AG09309 (cell line): ENCODE measurements at places on chromosomes 16 and 17.

DNA sequence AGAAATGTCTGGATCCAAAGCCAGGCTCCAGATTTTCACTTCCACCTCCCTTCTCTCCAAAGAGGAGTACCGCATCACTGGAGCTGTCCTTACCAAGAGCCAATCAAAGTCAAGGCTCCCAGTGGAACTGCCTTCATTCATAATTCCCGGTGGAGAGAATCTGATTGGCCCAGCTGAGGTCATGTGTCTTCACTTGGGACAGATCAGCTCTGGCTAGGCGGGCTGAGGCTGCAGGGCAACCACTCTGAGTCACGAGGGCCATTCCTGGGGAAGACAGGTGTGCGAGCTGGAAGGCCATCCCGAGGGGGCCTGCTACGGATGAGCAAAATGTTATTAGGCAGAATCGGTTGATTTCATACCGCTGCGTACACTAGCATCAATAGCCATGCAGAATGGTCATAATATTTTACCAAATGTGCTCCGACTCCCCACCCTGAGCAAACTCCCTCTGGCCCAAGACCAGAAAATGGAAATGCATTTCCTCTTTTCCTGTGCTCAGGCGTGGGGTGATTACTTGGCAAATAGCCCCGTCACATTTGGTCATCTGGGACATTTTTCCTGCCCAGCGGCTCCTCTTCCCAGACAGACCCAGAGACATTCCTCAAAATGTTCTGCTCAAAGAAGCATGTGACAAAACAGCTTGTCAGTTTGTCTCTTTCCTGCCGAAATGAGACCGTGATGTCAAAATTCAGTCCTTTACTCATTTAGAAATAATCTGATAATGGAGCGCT lies 111.1 kb downstream of the AIPL1 start:
- no peak for DNase-seq

DNA sequence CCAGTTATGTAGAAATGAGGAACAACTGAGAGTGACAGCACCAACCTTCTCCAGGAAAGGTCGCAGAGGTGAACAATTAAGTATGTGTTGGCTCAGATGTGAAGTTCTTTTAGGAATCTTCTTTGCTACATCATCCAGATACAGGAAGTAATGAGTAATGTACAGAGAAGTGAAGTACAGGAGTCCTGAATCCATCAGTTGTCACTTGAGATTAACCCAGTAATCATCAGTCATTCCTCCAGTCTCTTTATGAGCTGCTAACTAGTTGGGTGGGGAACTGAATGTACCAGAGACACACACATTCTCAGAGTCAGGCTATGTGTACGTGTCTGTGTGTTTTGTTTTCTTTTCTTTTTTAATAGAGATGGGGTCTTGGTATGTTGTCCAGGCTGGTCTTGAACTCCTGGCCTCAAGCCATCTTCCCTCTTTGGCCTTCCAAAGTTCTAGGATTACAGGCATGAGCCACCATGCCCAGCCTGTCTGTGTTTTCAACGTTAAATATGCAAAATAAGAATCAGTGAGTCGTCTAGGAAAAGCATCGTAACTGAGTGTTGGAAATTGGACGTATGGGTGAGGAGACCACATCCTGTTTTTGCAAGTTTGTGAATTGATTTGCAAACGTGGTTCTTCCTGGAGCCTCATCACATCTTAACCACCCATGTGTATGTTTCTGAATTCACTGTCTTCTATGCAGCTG lies 19.9 kb downstream of the ZNF200 start:
- DNase-seq, result no peak

GRCh38 chr16:88599092-88599733 lies 29.0 kb downstream of the ZC3H18 start:
- DNase-seq, result no peak

DNA sequence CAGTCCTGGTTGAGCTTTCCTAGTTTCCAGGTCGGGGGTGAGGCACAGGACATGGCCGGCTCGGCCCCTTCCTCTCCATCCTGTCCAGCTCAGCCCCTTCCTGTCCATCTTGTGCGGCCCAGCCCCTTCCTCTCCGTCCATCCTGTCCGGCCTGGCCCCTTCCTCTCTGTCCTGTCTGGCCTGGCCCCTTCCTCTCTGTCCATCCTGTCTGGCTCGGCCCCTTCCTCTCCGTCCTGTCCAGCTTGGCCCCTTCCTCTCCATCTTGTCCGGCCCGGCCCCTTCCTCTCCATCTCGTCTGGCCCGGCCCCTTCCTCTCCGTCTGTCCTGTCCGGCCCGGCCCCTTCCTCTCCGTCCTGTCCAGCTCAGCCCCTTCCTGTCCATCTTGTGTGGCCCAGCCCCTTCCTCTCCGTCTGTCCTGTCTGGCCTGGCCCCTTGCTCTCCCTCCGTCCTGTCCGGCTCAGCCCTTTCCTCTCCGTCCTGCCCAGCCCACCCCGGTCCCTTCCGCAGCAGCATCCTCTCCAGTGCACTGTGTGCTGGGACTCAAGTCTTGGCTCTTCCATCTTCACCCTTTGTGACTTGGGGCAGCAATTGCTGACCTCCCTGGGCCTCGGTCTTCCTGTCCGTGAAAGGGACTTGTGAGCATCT lies 5.5 kb upstream of the ZNF750 start:
- no peak for DNase-seq

DNA sequence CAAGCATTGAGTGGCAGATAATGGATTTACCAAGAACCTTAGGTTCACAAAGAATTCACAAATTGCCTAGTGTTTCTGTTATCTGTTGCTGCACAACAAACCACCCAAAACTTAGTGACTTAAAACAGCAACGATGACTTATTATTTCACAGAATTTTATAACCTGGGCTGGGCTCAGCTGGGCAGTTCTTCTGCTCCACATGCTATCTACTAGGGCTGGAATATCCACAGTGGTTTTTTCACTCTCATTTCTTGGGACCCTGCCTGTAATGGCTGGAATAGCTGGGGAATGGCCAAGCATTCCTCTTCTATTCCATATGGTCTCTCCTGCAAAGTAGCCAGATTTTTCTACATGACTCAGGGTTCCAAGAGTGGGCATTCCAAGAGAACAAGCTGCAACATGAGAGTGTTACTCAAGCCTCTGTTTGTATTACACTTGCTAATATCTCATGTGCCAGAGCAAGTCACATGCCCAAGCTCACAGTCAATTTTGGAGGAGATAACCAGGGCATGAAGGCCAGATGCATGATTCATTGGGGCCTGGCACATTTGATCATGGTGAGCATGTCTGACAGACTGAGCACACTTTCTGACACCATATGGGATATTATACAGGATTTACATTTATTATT lies 4.9 kb upstream of the PSMD7 start:
- DNase-seq, result no peak

DNA sequence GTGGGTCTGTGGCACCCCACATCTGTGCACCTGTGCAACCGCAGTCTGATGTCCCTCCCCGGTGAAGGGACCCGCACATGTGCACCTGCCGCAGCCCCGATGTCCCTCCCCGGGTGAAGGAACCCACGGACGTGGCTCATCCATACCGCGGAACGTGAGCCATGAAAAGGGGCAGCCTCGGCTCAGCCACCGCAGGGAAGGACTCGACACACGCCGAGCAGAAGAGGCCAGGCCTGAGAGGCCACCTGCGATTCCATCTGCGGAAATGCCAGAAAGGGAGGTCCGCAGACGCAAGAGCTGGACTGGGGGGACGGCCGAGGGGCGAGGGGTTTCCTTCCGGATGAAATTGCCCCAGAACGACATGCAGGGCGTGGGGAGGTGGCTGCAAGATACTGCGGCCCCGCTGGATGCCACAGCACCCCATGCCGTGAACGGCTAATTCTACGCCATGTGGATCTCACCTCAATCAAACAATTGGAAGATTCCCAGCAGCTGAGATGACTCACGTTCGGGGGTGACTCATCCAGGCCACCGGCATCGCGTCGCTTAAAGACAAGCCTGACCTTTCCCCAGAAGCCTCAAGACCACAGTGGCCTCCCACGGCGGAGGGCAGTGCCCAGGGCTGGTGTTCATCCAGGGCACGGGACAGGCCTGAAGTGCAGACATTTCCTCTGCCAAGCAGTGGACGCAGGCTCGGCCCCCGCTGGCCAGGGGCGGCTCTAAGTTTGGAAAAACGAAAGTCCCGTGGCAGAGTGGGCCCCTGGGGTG lies 21.0 kb downstream of the SOX8 start:
- DNase-seq, result peak; percentile 35

GRCh38 chr16:30351586-30352419 lies 3.3 kb downstream of the CD2BP2 start:
- DNase-seq, result peak; percentile 72

GRCh38 chr17:3590231-3590630 lies 19.0 kb downstream of the TRPV1 start:
- no peak for DNase-seq

GRCh38 chr16:3642397-3643094 lies 11.9 kb upstream of the DNASE1 start:
- no peak for DNase-seq

DNA sequence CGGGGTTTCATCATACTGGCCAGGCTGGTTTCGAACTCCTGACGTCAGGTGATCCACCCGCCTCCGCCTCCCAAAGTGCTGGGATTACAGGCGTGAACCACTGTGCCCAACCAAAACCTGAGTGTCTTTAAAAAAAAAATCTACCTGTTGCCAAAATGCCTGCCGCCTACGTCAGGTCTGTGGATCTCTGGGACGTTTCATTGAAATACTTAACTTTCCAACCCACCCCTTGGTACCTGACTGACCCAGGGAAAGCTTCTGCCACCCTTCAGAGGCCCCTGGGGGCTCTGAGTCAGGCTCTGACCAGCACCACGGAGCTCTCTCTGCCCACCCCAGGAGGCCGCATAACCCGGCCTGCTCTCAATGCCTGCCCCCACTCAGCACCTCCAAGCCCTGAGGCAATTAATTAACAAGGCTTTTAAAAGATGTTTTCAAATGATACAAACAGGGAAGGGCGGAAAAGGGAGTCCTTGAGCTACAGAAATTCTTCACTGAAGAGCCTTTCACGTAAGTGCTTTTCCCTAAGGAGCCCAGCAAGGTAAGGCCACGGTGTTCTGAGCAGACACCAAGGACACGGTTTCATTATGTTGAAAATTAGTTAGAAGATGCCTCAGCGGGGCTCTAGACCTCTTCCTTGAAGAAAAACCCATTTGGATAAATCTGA lies 29.3 kb upstream of the GSG1L start:
- DNase-seq, result no peak

DNA sequence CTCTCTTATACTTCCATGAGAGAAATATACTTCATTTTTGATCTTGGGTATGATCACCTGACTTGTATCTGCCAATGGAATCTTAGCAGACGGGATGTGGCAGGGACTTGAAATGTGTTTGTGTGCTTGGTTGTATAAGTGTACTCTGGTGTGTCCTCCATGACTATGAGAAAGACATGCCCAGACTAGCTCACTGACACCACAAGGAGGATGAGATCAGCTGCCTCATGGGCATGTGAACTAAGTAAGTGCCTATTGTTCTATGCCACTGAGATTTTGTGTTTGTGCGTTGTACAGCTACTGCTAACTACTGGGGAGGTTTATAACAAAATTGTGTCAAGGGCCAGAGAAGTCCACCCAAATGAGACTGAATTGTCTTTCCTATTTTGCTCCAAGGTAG lies 402.2 kb upstream of the SALL1 start:
- no peak for DNase-seq

DNA sequence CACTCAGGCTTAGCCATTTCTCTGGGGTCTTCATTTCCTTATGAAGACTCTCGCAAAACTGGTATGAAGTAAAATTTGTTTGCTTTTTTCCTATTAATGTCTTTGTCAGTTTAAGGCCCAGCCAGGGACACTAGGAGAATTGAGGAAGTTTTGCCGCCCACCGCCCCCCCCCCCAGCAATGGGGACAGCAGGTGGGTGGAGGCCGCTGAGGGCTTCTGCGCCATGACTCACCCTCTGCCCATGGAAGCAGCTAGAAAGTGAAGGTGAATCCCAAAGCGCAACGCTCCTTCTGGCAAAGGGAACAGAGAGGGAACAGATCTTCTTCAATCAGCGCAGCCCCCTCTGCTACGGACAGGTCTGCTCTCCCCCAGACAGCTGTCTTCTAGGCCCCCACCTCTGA lies 49.7 kb downstream of the MARF1 start:
- DNase-seq, result no peak

DNA sequence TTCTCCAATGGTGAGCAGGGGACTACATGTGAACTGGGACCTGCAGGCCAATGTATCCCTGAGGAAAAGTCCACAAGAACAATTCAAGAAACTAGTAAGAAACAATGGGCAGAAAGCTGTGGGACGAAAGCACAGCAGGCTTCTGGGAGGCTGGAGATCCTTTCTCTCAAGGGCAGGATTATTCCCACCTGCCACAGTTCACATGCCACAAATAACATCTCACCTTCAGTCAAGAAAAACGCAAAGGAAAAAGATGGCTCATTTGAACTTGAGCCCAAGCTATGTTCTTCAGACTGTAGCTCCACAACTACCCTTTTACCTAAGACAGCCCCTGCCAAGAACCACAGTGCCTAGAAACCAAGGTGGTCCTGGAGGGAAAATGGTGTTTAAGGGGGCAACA lies 13.0 kb downstream of the HAS3 start:
- no peak for DNase-seq

GRCh38 chr17:47742319-47743181 lies 9.5 kb downstream of the TBX21 start:
- DNase-seq, result no peak

- DNase-seq, result no peak
These were observed 5.2 kb upstream of the SPHK1 start for GRCh38 chr17:76379275-76379641.

- DNase-seq, result no peak
These were observed 224.2 kb downstream of the PARN start for GRCh38 chr16:14405611-14406537.

DNA sequence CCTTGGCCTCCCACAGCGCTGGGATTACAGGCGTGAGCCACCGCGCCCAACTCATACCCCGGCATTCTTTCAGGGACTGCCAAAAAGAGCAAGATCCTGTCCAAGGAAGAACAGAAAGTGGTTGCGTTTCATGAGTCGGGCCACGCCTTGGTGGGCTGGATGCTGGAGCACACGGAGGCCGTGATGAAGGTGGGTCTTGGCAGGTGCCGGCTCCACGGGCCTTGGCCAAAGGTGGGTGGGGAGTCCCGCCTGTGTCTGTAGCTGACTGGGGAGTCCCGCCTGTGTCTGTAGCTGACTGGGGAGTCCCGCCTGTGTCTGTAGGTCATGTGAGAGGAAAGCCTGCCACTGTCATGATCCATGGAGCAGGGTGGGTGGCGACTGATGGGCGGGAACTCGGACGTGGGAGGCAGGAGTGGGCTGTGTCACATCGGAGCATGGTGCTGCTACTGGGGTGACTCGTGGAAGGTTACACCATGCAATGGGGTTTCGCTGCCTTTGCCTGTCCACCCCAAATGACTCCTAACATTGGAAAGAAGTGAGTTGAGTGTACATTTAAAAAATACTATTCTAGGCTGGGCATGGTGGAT lies 10.0 kb upstream of the RPL13 start:
- DNase-seq, result no peak
